SW 1271 (cell line): ENCODE measurements at places on chromosomes 2 and 18.

- DNase-seq, result no peak
These were observed 122.8 kb upstream of the UXS1 start for GRCh38 chr2:106316915-106317314.

GRCh38 chr2:162435676-162436075 is 91.7 kb downstream of the GCA start:
- no peak for DNase-seq

DNA sequence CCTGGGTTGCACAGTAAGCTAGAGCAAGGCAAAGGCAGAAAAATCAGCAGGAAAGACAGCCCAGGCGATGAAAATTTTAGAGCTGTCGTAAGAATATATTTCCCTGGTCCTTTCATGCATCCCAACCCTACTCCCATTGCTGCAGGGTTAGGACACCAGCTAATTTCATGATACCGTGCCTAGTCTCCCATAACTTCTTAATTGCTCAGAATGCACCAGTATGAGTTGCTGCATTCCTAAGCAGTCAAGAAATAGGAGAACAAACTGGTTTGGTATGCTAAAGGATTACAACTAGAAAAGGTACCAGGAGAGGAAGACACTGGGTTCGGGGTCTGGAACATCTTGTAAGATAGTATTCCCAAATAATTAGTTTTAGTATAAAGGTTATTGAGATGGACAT is 269.4 kb upstream of the NRXN1 start:
- DNase-seq, result no peak

- no peak for DNase-seq
These were observed 90.9 kb upstream of the STK39 start for GRCh38 chr2:168338292-168338691.
